ENCODE measurements at places on chromosomes 12 and 14.

- peak; percentile 80 for DNase-seq
These were observed 1.4 kb upstream of the DNAJC22 start for GRCh38 chr12:49345051-49345824.

- peak; percentile 82 for DNase-seq
These were observed 96.9 kb downstream of the GCH1 start for GRCh38 chr14:54805445-54806322.

- DNase-seq: peak; percentile 60
These were observed 1.5 kb upstream of the TM7SF3 start for GRCh38 chr12:27015730-27016076.

DNA sequence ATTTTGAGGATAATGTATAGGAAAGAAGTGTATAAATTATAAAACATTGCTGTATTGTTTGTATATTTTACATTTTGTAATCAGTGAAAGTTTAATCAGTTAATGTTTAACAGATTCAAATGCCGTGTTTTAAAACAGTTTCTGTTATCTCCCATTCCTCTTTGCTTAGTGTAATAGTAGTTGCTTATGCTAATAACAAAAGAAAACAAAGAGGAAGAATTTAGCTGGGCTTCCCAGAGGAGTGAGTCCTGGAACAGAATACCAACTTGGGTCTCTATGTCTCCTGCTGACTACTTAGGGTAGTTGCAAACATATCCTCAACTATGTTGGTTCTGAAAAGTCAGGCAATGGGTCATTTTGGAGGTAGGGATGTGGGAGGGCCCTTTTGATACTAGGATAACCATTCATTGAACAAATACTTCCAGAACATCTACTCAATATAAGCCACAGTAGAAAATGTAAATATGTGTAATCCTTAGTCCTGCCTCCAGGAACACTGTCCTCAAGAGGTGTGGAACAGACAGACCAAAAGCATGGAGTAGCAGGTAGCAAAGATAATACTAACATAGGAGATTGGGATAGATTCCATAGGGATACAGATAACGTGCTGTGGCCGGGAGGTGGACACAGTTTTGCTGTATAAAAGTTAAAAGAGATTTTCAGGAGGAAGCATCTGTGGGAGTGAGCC, 36.1 kb upstream of the EVL start:
- DNase-seq: peak; percentile 42

- DNase-seq: no peak
These were observed 472.0 kb downstream of the TMTC2 start for GRCh38 chr12:83158613-83159207.

DNA sequence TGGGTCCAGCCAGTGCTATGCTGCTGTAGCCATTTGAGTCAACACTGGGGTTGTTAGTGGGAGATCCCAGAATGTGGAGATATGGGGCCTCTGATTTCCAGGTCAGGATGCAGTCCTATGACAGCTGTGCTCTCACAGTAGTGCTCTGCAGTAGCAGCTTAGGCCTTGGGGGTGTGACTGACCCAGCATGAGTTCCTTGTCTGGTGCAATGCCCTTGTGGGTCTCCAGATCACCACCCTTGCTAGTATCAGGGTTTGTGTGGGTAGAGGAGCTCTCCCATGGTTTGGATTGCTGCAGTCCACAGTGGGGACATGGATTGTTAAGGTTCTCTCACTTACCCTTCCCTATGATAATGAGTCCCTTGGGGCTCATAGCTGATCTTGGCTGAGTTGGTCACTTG, 113.7 kb downstream of the RAD51B start:
- no peak for DNase-seq

DNA sequence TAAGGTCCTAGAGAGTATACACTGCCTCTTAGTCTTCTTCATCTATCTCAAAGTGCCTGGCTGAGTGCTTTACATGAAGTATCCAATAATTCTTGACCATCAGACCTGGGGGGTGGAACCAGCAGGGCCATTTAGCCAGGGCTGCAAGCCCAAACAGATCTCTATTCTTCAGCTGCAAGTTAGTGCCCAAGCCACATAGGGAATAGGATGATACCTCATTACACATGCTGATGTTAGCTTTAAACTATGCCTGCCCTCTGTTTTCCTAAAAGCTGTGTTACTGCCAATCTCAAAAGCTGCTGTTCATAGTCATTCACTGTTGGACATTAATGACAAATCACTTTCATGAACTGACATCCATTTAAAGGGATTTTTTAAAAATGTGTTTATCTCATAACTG, 16.7 kb upstream of the IFNG start:
- no peak for DNase-seq

GRCh38 chr14:63603749-63604277, 37.9 kb downstream of the WDR89 start:
- peak; percentile 70 for DNase-seq

GRCh38 chr14:101119830-101120571, 216.5 kb upstream of the RTL1 start:
- DNase-seq: no peak
